ENCODE measurements at places on chromosomes 16 and 17.

GRCh38 chr16:85612191-85612800, 826 bp upstream of the GSE1 start:
- DNase-seq, result peak; percentile 34

- DNase-seq, result no peak
Measured at GRCh38 chr16:373848-374615, 3.7 kb upstream of the MRPL28 start.

- DNase-seq, result no peak
Measured at GRCh38 chr17:21453144-21453898, 77.2 kb downstream of the KCNJ12 start.

GRCh38 chr17:57130708-57131461, 45.8 kb downstream of the AKAP1 start:
- peak; percentile 81 for DNase-seq

GRCh38 chr17:75535119-75535537, 9.6 kb downstream of the LLGL2 start:
- peak; percentile 67 for DNase-seq

DNA sequence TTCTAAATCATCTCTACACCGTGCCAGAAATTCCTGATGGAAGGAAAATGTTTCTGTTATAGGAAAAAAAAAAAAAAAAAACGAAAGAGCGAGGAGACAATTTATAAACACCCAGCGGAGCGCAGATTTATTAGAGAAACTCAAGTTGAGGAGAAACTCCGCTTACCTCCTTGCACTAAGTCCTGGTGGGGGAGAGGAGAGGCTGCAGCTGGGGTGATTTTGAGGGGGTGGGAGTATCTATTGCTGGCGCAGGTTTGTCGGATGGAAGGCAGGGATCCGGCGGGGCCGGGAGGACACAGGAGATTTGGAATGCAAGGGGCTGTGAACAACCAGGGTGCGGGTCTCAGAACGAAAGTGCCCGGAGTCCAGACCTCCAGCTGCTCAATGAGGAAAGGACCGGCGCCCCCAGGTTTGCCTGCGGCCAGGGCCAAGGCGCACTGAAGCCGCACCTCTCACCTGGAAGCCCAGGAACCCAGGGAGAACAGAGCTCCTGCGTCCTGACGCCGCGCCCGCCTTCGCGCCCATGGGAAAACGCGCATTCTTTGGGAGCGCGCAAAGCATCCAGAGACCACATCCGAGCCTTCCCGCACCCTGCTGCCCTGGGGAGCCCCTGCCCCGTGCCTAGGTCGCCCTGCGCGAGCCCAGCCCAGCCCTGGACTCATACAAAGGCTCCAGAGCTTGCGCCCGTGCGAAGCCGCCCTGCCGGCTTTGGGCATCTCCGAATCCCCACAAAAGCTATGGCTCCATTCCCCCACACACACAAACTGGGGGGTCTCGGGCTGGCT, 2.6 kb upstream of the HOXB8 start:
- no peak for DNase-seq

DNA sequence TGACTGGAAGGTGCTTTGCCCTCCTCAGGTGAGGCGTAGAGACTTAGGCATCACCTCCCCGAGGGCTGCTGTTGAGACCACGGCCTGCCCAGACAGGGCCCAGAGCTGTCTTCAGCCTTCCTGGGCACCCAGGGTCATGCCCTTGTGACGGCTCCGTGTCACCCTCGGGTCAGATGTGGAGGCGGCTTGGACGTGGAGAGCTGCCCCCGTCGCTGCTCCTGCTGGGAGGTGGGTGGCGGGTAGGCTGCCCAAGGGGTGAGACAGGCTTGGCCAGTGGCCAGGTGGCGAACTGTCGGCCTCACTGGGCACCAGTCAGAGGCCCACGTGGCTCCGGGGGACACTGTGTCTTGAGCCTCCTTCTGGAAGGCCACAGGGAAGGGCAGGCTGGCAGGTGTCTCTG, 8.9 kb upstream of the SNAI3 start:
- DNase-seq, result no peak

DNA sequence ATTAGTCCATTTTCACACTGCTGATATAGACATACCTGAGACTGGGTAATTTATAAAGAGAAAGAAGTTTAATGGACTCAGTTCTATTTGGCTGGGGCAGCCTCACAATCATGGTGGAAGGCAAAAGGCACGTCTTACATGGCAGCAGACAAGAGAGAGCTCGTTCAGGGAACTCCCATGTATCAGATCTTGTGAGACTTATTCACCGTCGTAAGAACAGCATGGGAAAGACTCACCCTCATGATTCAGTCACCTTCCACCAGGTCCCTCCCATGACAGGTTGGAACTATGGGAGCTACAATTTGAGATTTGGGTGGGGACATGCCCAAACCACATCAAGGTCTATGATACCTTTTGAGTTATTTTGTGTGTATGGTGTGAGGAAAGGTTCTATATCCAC, 66.9 kb downstream of the METRNL start:
- no peak for DNase-seq

DNA sequence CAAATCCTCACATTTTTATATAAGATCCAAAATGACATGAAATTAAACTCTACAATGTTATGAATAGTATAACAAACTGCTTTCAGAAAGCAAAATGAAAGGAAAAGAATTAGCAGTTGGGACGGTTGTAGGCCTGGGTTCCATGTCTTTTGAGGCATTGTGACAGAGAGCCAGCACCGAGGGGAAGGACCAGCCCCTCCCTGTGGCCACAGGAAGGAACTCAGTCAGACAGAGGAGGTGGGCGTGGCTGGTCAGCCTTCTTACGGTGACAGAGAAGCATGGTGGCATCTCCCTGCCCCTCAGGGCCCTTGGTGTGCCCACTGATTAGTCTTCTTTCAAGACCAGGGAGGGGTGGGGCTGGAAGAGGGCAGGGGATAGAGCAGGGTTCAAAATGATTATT, 5.7 kb downstream of the ZNF319 start:
- DNase-seq, result peak; percentile 57

DNA sequence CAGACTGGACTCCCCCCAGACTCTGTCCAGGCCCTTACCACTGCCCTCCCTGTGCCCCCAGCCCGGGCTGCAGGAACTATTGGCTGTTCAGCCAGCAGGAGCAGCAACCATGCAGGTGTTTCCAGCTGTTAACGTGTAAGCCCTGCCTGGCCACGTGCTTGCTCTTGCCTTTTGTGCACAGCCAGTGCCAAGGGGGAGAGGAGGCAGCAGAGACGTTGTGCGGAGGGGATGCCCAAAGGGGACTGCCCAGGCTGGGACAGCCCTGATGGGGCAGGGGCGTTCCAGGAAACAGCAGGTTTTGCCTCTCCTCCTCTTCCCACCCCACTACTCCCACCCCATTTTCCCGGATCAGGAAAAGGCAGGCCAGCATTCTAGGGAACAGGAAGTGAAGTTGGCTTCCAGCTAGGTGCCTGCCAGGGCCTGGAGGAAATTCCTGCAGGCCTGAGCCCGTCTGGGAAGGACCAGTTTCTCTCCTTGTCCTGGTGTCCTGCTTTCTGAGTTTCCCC, 16.7 kb upstream of the LASP1NB start:
- DNase-seq, result no peak

DNA sequence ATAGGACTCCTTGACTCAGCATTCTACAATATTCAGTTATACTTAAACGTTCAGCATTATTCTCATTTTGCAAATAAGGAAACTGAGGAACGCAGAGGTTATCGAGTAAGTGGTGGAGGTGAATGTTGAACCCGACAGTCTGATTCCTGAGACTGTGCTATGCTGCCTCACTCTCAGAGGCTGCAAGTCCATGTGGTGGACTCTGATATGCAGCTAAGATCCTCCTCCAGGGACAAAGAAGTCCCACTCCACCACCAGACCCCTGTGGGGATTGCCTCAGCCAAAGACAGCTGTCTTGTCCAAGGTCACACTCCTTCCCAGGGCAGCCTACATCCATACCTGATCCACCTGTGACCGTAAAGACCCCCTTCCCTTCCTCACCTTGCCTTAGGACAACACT, 37.5 kb downstream of the ACSM2B start:
- no peak for DNase-seq

GRCh38 chr17:17169396-17169795, 36.7 kb downstream of the PLD6 start:
- no peak for DNase-seq

DNA sequence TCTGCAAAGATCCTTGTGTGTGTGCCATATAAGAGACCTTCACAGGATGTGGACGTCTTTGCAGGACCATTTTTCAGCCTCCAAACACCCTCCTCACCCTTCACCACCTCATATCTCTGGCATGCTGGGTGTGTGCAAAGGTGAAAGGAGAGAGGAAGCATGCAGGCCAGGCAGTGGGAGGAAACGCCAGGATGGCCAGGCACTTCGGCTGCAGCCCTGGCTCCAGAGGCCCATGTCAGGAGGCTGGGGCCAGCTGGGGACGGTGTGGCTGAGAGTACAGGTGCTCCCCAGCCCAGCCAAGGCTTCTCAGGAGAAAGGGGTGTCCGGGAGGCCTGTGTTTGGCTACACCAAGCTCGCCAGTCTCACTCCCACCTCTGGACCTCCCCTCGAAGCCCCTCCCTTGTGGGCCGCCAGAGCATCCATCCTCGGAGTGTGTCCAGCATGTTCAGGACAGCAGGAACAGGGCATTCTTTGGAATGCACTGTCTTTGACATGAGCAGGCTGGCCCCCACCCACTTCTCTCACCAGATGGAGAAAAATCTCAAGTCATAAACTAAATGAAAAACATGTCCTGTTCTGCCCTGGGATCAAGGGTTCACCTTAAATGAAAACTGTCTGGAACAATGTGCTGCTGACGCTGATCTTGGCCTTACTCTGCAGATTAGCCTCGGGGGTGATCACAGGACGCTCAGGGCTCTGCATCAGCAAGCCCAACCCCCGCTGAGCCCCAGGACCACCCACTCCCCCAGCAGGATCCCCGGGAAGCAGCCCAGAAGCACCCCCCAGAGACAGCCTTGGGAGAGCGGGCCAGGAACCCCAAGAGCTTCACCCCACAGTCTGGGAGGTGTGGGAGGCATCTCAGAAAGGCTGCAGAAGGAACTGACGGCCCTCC, 15.9 kb downstream of the PEMT start:
- no peak for DNase-seq

DNA sequence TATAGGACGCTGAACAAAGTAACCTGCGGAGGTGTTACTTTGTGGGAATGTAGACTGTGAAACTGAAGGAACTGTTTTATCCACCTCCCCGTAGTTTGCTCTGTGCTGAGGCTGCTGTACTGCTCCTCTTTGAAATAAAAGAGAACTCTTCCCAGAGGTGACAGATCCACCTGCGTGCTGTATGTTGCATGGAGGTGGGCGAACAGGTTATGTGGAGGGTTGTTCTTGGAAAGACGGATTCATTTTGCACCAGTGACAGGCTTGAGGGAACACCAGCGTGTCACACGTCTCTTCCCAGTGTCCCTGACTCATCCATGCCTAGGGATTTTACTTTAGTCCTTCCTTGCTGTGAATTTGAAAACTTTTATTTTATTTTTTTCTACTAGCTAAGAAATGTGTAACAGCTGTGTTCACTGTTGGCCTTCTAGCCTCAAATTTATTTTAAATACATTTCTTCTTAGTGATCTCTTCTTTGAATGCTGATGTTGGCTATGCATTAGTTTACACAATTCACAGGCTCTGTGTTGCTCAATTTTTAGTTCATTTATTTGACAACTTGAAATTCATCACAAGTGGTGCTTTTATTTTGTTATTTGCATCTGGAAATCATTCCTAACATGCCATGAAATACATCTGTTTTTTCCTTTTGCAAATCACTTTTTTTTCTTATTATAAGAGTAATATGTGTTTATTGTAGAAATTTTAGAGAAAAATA, 512.4 kb downstream of the CDH13 start:
- DNase-seq, result no peak

GRCh38 chr16:85677383-85677967, 11.3 kb downstream of the GINS2 start:
- no peak for DNase-seq

DNA sequence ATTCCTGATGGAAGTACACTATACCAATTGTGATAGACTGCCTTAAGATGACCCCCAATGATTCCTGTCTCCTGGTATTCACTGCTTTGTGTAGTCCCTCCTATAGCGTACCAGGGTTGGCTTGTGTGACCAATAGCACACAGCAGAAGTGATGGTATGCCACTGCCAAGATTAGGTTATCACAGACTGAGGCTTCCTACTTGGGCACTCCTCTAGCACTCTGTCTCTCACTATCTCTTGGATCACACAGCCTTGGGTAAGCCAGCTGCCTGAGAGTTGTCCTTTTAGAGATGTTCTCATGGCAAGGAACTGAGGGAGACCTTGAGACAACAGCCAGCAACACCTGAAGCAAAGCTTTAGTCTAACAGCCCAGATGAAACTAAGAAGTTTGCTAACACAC, 12.7 kb upstream of the AMFR start:
- no peak for DNase-seq

GRCh38 chr17:71170070-71170469, 950.8 kb upstream of the SOX9 start:
- no peak for DNase-seq

Data from CD4-positive, alpha-beta T cell treated with Interleukin-1 beta for 1 hour (primary cell).